ENCODE measurements at places on chromosomes 2 and 18. TPM values are rescaled to one million over a fixed set of nuclear protein-coding genes. Genes with fewer than 3 reads are reported as not detected.

DNA sequence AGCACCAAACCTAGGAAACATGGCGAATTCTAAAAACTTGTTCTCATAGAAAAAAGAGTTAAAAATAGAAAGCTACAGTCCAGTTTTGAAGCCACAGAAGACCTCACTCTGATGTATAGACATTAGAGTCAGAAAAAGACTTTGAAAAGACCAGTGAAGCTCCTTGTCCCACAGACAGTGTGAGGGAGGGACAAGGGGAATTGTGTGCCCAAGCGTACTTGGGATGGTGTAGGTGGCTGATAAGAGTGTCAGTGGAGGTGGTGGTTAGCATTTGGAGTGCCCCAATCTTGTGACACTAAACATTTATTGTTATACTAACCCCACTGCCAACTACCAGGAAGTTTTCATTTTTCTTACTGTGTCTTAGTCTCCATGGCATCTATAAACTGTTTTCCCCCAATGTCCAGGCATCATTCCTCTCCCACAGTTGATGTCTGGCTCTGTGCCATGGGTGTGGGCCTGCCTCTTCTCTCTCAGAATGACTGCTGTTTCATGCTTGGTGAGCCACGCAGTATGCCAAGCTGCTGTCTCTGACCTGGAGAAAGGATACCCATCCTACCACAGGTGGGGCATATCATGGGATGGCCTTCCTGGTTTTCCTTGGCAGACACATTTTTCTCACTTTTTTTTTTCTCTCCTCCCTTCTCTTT lies 161.4 kb downstream of the RPIA start:
- no peaks in the 10 kb centered on the region for H3K4me1 ChIP-seq
- no peaks in the 10 kb centered on the region for H3K36me3 ChIP-seq
- DNase-seq, result no peak
- H3K27me3 ChIP-seq, result peaks cover 6% of the 10 kb centered on the region
- no peak overlapping the region for H3K27ac ChIP-seq
- no peak overlapping the region for H3K4me3 ChIP-seq

- no peak overlapping the region for H3K4me3 ChIP-seq
- H3K4me1 ChIP-seq, result peaks cover 61% of the 10 kb centered on the region
- peaks cover 46% of the 10 kb centered on the region for H3K36me3 ChIP-seq
- H3K27me3 ChIP-seq, result no peaks in the 10 kb centered on the region
Measured at GRCh38 chr2:101706121-101706818, 8.8 kb downstream of the MAP4K4 start.

DNA sequence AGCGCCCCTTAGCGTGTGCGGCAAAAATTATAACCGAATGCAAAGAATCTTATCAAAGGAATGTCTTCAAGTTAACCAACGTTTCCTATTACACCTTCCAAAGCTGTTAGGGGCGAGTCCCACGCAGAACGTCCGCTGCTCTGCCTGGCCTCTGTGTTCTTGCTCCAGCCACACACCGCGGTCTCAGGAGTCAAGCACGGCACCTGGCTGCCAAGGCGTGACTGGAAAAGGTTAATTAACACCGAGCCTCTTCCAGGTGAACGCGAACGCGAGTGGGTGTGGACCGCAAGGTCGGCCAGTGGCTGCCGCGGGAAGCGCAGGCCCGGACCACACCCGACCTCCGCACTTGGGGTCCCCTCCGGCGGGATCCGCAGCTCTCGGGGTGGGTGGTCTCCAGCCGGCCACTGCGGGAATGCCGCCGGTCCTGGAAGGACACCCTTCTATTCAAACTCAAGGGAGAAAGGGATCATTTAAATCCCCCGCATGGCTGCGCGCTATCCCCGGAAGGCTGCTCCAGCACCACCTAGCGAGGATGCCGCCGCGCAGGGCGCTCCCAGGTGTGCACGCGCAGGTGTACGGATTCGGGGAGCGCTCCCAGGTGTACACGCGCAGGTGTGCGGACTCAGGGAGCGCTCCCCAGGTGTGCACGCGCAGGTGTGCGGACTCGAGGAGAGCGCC lies 830 bp downstream of the CYB5A start:
- H3K27me3 ChIP-seq, result no peaks in the 10 kb centered on the region
- peak; percentile 73 for DNase-seq
- H3K4me1 ChIP-seq, result peaks cover 55% of the 10 kb centered on the region
- H3K4me3 ChIP-seq, result peak overlapping the region; percentile 81

DNA sequence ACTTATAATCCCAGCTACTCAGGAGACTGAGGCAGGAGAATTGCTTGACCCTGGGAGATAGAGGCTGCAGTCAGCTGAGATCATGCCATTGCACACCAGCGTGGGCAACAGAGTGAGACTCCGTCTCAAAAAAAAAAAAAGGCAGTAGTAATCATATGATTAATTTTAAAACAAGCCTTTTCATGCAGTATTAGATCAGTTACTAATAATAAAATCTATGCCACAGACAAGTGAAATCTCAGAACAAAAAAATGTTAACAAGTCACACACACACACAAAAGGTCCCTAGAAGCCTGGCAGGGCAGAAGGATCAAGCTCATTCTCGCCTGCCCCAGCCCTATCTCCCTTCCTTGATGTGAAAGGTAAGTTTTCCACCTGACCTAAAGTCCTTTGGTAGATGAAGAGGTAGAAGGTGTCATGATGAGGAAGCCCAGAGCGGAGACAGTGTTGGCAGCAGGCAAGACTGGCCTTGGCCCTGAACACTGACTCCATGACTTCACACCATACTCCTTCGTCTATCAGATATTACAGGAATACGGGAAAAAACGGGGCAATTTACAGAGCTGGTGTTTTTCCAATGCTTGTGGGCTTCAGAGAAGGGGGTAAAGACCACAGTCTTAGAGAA lies 10.6 kb downstream of the KDSR start:
- no peak for DNase-seq
- no peaks in the 10 kb centered on the region for H3K4me1 ChIP-seq
- H3K4me3 ChIP-seq, result no peak overlapping the region
- H3K27ac ChIP-seq, result no peak overlapping the region

Gene CFC1
- not detected for total RNA-seq

GRCh38 chr18:48663931-48664847 lies 125.4 kb downstream of the CTIF start:
- H3K27ac ChIP-seq, result no peak overlapping the region
- DNase-seq, result peak; percentile 54
- H3K4me1 ChIP-seq, result peaks cover 34% of the 10 kb centered on the region
- no peaks in the 10 kb centered on the region for H3K27me3 ChIP-seq
- H3K4me3 ChIP-seq, result no peak overlapping the region

DNA sequence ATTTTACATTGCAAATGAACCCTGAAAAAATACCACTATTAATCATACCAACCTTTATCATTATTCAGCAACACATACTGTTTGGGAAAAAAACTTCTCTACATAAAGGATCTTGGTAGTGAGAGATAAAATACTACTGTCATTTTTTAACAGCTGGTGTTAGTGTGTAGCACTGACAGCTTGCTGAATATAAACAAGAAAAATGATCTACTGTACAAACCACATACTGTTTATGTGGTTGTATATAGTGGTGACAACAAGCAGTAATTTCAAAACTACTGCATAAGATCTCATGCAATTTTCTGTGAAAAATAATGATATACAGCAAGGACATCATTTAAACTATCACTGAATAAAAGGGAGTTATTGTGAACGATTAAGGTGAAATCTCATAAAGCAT lies 601.2 kb downstream of the LRP1B start:
- no peaks in the 10 kb centered on the region for H3K27me3 ChIP-seq
- no peaks in the 10 kb centered on the region for H3K36me3 ChIP-seq
- no peak for DNase-seq
